A172 (cell line): ENCODE measurements at places on chromosomes 16 and 17. TPM values are rescaled to one million over a fixed set of nuclear protein-coding genes. Genes with fewer than 3 reads are reported as not detected.

DNA sequence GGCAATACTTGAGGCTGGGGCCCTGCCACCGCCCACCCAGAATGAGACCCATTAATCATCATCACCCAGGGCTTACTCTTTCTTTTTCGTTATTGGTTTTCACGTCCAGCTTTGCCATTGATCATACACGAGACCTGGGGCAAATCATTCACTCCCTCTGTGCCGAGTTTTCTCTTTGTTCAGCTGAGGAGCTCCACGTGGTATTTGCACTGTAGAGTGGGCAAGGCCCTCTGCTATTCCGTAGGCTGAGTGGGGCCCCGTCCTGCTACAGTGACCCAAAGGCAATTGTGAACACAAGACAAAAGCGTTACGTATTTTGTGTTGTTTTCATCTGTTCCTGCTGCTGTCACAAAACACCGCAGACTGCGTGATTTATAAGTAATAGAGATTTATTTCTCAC is 23.6 kb upstream of the CBX2 start:
- no peak for DNase-seq

- no peak for DNase-seq
Observed at GRCh38 chr16:27721531-27722181, 171.7 kb downstream of the KATNIP start.

GRCh38 chr17:28763137-28763799 is 19.5 kb downstream of the TRAF4 start:
- no peak for DNase-seq

The CES1 gene
- not detected in 2 replicates for total RNA-seq

- no peak for DNase-seq
Observed at GRCh38 chr17:1034652-1035210, 37.8 kb downstream of the TIMM22 start.

DNA sequence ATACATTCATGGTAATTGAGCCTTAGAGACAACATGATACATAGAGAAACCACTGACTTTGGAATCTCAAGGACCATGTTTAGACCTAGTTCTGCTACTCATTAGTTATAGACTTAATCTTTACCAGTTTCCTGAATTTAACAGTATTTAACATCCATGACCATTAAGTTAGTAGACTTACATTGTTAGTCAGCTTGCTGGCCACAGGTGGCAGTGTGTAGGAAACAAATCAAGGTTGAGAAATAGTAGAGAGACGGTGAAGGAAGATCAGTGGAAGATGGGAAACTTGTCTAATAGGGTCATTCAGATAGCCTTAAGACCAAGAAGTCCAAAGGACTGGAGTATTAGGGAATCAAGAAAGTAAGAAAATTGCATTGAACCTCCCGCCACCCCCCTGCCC is 31.0 kb downstream of the OMG start:
- DNase-seq: no peak

DNA sequence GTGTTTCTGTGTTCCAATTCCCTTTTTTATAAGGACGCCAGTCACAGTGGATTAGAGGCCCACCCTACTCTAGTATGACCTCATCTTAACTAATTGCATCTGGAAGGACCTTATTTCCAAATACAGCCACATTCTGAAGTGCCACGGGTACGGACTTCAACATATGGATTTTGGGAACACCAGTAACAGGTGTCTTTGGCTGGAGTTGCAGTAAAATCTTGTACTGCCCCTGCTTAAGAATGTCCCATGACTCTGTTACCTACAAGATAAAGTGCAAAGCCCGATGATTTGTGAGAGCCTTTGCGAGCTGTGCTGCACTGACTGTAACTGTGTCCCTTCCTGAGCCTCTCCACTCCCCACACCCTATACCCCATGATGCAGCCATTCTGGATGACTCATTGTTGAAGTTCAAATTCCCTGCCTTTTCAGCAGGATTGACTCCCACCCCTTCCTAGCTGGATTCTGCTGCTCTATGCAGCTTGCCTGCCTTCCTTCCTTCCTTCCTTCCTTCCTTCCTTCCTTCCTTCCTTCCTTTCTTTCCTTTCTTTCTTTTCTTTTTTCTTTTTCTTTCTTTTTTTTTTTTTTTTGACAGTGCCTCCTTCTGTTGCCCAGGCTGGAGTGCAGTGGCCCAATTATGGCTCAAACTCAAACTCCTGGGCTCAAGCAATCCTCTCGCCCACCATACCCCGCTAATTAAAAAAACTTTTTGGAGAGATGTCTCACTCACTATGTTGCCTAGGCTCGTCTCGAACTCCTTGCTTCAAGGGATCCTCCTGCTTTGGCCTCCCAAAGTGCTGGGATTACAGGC is 2.1 kb downstream of the HCRT start:
- DNase-seq: peak; percentile 68

GRCh38 chr17:32870969-32871368 is 6.0 kb downstream of the MYO1D start:
- no peak for DNase-seq

- peak; percentile 10 for DNase-seq
Observed at GRCh38 chr16:52976539-52977167, 76.0 kb downstream of the CHD9NB start.

DNA sequence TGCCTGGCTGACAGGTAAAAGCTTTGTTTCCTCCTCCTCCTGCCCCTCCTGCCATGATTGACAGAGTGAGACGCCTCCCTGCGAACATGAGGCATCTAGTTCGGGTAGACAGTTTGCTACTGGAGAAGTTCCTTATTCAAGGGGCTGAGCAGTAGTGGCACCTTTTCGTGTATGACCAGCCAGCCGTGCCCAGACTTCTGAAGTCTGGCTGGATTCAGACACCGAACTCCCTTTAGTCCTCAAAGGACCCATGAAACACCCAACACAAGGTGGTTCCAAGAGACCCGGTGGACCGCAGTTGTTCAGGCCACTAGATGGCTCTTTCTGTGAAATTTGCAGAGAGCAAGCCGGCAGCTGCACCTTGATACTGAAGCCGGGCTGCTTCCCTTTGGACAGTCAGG is 192.8 kb downstream of the XYLT1 start:
- no peak for DNase-seq

The HP gene
- not detected in 2 replicates for total RNA-seq

The TEDC2 gene
- 33.2 and 48.6 TPM in 2 replicates for total RNA-seq

The NCOR1 gene
- total RNA-seq: 73.1 and 95.9 TPM in 2 replicates
